Activated CD4-positive, alpha-beta memory T cell treated with anti-CD3 and anti-CD28 coated beads, Interleukin-2, amount 10 ng/mL, durations not matched to agents 7 days and 5 days (primary cell): ENCODE measurements at places on chromosomes 13 and 19. TPM values are rescaled to one million over a fixed set of nuclear protein-coding genes. Genes with fewer than 3 reads are reported as not detected.

DNA sequence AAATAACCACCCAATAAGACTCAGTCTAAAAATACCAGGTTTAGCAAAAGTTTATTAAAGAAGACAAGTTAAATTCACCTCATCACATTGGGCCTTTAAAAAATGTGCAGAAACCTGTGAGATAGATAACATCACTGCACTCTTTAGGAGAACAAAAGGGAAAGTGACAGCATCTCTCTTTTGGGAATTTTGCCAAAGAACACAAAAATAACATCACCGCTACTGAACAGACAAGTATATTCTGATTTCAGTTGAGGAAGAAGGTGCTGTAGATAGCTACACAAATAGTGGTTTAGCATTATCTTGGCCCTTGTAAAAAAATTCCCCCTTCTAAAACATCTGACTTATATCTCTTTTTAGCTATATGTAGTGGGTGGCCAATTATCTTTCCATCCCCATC, 244.7 kb downstream of the VWA8 start:
- no peaks in the 10 kb centered on the region for H3K4me1 ChIP-seq
- no peak overlapping the region for H3K4me3 ChIP-seq

DNA sequence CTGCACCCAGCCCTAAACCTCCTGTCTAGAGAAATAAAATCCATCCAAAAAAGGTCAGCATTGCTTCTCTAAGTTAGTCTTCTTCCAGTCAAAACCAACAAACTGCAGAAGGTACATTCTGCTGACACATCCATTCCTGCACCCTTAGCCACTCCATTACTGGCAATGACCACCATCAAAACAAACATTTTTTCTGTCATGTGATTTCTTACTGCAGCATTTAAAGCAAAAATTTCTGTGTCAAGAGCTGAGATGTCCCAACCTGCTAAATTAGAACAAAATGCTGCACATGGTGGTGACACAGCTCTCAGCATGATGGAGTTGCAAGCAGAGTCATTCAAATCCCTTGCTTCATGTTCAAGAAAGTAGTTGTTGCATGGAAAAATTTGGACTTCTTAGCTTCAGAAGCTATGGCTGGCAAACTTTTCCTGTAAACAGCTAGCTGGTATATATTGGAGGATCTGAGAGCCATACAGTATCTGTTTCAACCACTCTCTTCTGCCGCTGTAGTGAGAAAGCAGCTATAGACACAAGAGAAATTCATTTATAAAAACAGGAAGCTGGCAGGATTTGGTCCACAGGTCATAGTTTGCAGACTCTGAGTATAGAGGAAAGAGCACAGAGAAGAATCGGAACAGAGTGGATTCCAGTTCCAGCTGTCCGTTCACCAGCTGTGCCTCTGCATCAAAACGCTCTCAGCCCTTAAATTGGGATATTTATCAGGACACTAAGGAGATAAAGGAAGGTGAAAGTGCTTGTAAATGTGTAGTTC, 17.4 kb downstream of the RUBCNL start:
- DNase-seq = no peak
- H3K4me3 ChIP-seq = no peak overlapping the region
- H3K4me1 ChIP-seq = no peaks in the 10 kb centered on the region
- no peak overlapping the region for H3K27ac ChIP-seq
- no peaks in the 10 kb centered on the region for H3K36me3 ChIP-seq
- H3K27me3 ChIP-seq = peaks cover 2% of the 10 kb centered on the region

DNA sequence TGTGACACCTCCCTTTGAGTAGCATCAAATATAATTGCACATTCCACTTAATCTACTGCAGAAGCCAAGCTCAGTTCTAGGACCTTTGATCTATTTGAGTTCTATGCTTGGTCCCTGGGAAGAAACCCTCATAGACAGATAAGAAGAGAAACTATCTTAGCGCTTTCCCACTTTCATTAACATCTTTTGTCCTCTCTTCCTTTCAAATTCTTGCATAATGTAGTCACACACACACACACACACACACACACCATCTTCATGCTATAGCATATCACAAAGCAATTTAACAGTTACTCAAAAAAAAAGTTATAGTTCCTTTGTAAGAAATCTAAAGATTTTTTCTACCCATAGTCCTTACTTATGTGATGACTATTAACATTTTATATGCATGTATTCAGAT, 735.9 kb upstream of the PCDH9 start:
- no peak overlapping the region for H3K27ac ChIP-seq
- H3K27me3 ChIP-seq = no peaks in the 10 kb centered on the region
- no peaks in the 10 kb centered on the region for H3K4me1 ChIP-seq
- no peak for DNase-seq

DNA sequence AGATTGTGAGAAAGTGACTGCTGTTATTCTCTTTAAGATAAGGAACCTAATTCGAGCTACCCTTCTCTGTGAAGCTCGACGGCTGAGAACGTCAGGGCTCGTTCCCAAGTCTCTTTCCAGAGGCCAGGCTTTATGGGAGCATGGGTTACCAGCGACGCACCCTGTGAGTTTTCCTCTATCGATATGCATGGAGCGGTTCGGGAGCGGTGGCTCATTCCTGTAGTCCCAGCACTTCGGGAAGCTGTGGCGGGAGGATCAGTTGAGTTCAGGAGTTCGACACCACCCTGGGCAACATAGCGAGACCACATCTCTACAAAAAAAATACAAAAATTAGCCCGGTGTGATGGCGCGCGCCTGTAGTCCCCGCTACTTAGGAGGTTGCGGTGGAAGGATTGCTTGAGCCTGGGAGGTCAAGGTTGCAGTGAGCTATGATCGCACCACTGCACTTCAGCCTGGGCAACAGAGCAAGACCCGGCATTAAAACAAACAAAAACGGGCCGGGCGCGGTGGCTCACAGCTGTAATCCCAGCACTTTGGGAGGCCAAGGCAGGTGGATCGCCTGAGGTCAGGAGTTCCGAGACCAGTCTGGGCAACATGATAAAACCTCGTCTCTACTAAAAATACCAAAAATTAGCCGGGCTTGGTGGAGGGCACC, 681 bp upstream of the ZNF606 start:
- H3K4me1 ChIP-seq = peaks cover 30% of the 10 kb centered on the region
- no peak for DNase-seq
- no peaks in the 10 kb centered on the region for H3K27me3 ChIP-seq
- peak overlapping the region; percentile 77 for H3K27ac ChIP-seq

The EEF1AKMT1 gene
- total RNA-seq = 7.9 TPM

DNA sequence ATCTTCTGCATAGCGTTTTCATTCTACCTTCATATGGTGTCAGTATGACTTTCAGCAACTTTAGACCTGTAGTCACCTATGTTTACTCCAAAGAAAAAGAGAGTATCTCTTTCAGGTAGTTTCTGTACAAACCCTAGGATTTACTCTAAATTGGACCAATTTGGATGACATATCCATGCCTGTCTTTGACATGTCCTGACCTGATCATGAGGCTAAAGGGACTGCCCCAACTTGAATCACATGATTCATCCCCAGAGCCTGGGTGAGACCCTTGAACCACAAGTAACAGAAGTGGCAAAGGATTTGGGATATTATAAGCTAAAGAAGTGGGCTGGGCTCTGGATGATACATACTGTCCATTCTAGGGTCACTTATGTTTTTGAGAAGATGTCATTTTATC, 124.5 kb upstream of the CSNK1A1L start:
- H3K4me3 ChIP-seq = no peak overlapping the region
- H3K4me1 ChIP-seq = no peaks in the 10 kb centered on the region
- no peaks in the 10 kb centered on the region for H3K36me3 ChIP-seq
- DNase-seq = no peak
- no peak overlapping the region for H3K27ac ChIP-seq

The MIDN gene
- total RNA-seq = 88.6 TPM

GRCh38 chr19:43616306-43616705, 3.1 kb downstream of the ZNF428 start:
- H3K4me1 ChIP-seq = peaks cover 17% of the 10 kb centered on the region
- DNase-seq = no peak
- no peak overlapping the region for H3K27ac ChIP-seq
- no peaks in the 10 kb centered on the region for H3K27me3 ChIP-seq

DNA sequence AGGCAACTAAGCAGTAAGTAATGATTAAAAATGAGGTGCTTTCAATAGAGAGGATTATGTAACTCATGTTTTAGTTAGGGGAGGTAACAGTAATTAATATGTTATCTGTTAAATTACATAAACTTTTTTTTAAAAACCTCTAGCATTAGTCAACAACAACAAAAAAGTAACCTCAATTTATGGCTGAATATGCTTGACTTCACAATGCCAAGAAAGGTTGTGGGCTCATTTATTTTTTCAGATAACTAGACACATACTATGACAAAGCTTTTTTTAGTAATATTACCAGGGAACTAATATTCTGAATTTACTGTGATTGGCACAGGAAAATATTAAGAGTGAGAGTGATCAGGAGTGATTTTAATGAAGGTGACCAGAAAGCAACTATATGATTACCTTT, 54.9 kb downstream of the KCNRG start:
- H3K27ac ChIP-seq = no peak overlapping the region
- no peaks in the 10 kb centered on the region for H3K27me3 ChIP-seq
- H3K36me3 ChIP-seq = peaks cover 66% of the 10 kb centered on the region
- DNase-seq = no peak
- no peak overlapping the region for H3K4me3 ChIP-seq

DNA sequence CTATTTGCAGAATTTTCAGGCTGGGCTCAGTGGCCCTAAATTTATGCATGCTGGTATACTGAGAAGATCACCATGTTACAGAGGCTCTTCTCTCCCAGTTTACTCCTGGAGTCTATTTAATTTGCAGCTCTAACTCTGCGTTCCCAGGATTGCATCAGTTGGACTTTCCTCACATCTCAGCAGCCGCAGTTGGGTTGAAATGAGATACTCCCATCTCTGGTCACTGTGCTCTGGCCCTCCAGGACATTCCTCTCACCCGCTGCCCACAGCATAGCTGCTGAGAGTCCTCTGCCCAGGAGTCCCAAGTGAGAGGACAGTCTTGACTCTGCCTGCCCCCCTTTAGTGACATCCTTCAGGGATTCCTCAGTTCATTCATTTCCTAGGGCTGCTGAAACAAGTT, 150.9 kb downstream of the LACC1 start:
- no peak for DNase-seq
- no peak overlapping the region for H3K27ac ChIP-seq
- H3K4me1 ChIP-seq = no peaks in the 10 kb centered on the region
- H3K27me3 ChIP-seq = peaks cover 8% of the 10 kb centered on the region
- no peaks in the 10 kb centered on the region for H3K36me3 ChIP-seq
- H3K4me3 ChIP-seq = no peak overlapping the region

GRCh38 chr19:40594255-40594654, 6.9 kb upstream of the LTBP4 start:
- H3K36me3 ChIP-seq = peaks cover 3% of the 10 kb centered on the region
- H3K27ac ChIP-seq = no peak overlapping the region
- peaks cover 22% of the 10 kb centered on the region for H3K27me3 ChIP-seq
- no peak for DNase-seq
- H3K4me1 ChIP-seq = peaks cover 27% of the 10 kb centered on the region

The RAB20 gene
- 7.2 TPM for total RNA-seq

DNA sequence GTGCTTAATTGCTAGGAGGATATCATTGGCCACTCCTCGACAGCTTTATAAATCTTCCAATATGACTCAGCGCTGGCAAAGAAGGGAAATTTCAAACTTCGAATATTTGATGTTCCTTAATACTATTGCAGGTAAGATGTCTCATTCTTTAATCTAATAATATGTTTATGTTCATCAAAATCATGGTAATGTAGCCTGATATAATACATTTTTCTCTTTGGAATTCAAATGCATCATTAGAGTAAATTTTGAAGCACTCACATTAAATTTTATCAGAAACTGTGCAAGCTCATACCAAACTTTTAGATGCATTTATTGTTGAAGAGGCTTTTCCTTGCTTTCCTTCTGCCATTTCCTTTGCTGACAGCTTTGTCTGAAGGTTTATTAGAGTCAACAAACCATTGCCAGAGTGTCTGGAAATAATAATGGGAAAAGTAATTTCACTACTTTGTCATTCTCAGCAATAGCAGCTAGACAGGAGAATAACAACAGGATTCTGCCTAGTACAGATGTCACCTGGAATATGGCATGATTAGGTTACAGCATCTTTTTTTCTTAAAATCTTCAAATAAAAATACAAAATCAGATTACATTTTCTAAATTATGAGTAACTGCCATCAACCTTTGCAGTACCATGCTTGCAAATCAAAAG, 78.6 kb upstream of the MAB21L1 start:
- H3K27ac ChIP-seq = no peak overlapping the region
- H3K4me3 ChIP-seq = no peak overlapping the region
- H3K36me3 ChIP-seq = no peaks in the 10 kb centered on the region
- DNase-seq = no peak
- H3K4me1 ChIP-seq = no peaks in the 10 kb centered on the region

DNA sequence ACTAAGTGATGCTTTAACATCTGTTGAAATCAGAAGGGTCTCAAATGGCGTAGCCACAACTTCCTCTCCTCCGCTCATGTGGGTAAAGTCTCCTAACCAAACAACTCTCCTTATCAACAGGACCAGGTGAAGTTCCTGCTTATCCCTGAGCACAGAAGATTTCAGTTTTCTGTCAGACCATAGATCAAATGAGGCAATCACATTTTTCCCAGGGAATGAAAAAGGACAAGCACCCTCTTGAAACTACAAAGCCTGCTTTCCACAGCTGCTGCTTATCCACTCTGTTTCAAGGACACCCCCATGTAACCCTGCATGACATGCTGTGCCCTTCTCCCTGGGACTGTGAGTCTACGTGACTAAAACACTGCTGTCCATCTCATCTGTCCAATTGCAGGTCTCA, 788.3 kb upstream of the SLITRK5 start:
- H3K4me3 ChIP-seq = no peak overlapping the region
- H3K4me1 ChIP-seq = no peaks in the 10 kb centered on the region
- DNase-seq = no peak

The KIR3DL2 gene
- 1.1 TPM for total RNA-seq

DNA sequence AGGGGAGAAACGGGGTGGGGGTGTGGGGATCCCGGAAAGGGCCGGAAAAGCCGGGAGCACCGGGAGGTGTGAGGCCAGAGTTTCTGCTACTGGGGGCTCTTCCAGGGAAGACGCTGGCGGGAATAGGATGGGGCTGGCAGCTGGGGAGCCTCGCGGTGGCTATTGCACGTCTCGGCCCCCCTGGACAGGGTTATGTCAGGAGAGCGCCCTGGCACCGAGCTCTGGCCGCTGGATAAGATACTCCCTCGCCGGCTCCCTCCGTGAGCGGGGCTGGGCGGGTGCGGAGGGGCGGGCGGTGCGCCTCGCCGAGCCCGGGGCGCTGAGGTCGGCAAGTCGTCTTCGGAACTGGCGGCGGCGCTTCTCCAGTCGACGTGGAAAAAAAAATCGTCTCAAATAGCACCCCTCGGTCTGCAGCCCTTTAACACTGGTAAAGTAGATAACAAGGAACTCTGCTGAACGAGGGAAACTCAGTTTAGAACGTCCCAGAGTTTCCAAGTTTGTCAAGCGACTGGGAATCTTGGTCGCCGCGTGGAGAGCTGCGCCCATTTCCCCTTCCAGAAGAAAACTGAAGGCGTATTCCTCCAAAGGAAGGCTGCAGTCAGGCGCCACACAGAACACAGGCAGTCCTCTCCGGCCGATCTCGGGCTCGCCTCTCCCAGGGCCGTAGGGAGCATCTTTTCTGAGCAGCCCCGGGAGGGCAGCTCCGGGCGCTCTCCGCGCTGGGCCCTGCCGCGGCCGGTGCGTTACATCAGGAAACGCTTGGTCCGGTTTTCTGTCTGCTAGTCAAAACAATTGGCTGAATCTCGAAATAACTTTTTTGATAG, 115.1 kb downstream of the KCNRG start:
- H3K27ac ChIP-seq = peak overlapping the region; percentile 31
- peaks cover 63% of the 10 kb centered on the region for H3K4me1 ChIP-seq
- H3K36me3 ChIP-seq = peaks cover 13% of the 10 kb centered on the region
- H3K27me3 ChIP-seq = peaks cover 72% of the 10 kb centered on the region
- H3K4me3 ChIP-seq = peak overlapping the region; percentile 84
- peak; percentile 31 for DNase-seq
